ENCODE measurements at places on chromosomes 12 and 14. TPM values are rescaled to one million over a fixed set of nuclear protein-coding genes. Genes with fewer than 3 reads are reported as not detected.

DNA sequence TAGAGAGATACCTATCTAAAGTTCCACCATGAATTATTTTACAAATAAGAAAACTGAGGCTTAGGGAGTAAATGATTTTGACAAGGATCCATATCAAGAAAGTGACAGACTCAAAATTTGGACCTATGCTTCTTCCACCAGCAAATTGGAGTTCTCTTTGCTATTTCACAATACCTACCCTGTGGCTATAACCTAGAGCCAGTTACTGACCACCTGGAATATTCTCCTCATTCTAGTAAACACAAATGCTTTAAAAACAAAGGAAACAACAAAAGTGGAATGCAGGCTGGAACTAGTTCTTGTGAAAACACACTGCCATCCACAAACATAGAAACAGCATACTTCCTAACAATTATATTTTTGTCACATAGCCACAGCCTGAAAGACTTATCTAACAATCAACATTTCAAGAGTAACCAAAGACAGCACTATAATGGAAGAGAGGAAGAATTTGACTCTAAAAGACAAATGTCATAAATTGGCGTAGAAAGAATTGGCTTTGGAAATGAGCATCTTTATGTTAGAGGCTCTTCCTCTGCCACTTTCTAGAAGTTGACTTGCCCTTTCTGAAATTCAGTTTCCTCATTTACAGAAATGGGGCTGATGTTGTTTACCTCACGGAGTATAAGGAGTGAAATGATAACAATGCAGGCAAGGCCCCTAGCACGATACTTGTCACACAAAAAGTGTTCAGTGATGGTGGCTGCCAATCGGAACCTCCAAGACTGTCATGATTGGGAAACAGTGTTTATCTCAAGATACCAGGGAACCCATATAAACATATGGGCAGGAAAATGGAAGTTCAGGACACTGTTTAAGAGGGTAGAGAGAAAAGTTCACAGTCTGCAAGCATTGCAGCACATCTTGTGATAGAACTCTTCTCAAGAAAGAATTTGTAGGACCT, 138.6 kb upstream of the LGR5 start:
- DNase-seq = no peak

CATSPERB gene
- 0.32 TPM for polyA plus RNA-seq

DNA sequence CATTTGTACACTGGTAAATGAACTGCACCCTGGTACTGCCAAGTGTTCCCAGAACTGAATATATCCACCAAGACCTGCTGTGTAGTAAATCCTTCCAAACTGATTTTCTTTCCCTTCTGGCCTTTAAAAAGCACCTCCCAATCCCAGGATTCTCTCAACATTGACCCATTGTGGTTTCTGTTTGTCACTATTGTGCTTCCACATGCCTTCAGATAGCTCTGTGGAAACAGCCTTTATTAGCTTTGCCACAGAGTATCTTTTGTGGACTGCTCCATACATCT, 949 bp upstream of the KIF21A start:
- DNase-seq = no peak

DNA sequence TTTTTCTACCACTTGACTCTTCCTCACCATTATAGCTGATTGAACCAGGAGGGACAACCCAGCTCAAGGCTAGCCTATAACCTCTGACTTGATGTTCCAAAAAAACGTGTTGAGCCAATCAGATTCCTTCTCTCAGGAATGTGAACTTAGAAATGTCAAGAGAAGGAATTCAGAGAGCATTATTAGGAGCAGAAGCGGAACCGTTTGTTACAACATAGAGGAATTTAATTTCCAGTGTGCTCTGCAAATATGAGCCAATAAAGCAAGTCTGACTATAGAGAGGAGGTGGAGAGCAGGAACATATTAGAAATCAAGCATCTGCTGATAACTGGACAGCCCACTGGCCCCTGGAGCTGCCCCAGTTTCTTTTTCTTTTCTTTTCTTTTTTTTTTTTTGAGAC, 15.3 kb upstream of the PELI2 start:
- DNase-seq = no peak

- DNase-seq = no peak
Measured at GRCh38 chr14:31967669-31967975, 109.5 kb upstream of the ARHGAP5 start.

DNA sequence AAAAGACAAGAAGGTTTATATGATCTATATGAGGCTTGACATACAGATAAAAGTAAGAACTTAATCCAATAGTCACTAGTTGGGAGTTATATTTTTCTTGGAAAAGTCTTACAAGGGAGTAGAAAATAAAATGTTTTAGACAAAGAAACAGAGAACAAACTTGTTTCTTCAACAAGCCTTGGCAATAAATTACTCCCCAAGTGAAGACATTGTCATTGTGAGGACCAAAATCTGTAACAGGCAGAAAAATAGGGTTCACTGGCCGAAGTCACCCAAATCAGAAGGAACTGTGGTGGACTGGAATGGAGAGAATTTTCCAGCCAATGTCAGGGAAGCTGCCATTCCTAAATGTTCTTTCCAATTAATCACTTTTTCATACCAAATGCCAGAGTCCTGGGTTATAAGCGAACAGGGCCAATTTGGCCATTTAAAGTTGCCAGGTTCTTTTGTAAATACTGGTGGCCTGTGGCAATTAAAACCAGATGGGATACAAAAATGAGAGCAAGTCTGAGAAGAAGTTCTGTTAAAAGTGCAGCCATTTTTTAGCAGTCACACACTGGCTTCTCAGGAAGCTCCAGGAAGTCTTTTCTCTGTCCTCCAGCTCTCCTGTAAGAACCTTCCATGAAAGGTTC, 117.3 kb upstream of the OVCH1 start:
- DNase-seq = no peak

DNA sequence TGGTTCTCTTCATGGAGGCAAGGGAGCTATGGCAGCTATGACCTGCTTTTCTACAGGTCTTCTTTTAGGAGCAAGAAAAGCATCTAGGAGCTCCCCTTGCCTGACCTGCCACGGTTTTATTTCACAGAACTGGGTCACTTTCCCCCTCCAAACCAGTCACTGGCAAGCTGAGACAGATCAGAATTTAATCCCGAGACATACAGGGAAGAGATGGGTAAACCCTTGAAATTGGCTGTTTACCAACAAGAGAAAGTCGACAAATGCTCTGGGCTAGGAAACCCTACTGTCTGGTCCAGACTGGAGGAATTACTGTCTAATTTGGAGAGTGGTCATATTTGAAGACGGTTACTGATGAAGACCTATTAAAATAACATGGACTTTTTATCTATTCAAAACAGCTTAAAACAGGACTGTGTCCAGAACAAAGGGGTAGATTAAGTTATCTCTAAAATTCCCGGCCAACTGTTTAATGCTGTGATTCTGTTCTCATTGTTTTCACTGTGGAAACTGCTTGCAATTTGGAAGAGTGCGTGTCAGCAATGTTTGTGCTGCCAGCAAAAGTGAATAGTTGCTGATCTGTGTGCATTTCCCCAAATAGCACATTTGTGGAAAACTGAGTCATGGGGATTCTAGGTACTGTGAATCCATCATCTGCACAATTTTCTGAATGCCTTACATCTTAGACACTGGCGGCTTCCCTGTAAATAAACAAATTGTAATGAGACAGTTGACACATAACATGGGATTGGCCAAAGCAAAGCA, 73.4 kb upstream of the EEA1 start:
- DNase-seq = no peak

DNA sequence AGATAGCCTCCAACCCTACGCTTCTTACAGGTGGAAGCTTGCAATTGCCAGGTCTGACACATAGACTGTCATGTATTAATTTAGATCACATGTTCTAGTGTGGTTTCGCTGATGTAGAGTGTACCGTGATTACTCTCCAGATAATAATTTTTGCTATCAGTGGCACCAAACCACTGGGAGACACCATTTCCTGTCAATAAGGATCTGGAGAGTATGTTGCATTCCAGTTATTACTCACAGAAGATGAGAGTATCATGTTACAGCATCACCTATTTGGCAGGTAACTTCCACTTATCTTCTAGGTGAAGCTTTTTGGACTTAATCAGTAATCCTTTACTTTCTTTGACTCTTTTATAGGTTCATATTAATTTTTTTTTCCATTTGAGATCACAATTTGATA, 147.2 kb downstream of the HELB start:
- DNase-seq = no peak

FGF23 gene
- 0.08 TPM for polyA plus RNA-seq

- no peak for DNase-seq
Measured at GRCh38 chr12:61487728-61488127, 772.5 kb upstream of the USP15 start.

- no peak for DNase-seq
Measured at GRCh38 chr12:92402415-92402814, 256.8 kb upstream of the BTG1 start.

DNA sequence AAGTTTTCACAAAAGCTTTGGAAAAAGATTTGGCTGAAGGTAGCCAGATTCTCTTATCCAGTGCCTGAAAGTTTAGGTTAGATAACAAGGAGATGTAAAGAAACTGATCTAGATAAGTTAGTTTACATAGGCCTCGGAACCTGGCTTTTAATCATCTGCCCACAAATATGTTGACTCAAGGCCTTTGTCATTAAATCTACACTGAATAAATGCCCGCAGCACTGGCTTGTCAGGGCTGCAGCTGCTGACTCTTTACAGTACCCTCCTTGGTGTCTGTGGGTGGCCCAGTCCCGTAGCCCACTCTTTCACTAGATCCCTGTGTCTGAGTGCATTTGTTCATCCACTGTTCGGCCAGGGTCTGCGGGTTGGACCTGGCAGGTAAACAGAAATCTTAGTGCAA, 58.0 kb downstream of the TMEM116 start:
- DNase-seq = no peak

DNA sequence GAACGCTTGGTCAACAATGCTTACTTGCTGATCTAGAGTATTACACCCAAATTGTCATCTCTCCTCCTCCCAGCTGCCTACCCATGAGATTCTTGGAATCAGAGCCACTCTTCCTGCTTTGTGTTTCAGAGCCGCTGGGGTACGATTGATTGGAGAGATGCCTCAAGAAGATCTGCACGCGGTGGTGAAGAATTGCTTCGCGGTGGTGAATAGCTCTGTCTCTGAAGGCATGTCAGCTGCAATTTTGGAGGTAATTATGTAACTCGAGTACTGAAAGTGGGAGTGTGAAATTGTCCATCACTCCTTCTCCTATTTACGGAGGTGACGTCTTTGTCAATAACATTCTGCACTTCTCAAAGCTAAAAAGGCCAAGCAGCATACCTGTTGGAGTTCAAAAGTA, 93.9 kb downstream of the GLT1D1 start:
- no peak for DNase-seq

- no peak for DNase-seq
Measured at GRCh38 chr12:121443911-121444841, 44.3 kb downstream of the RNF34 start.

CD27 gene
- polyA plus RNA-seq = 0.31 TPM

GRCh38 chr14:67623114-67623513, 3.4 kb downstream of the ARG2 start:
- DNase-seq = no peak

- DNase-seq = no peak
Measured at GRCh38 chr12:112151766-112152541, 26.6 kb downstream of the TRAFD1 start.

DNA sequence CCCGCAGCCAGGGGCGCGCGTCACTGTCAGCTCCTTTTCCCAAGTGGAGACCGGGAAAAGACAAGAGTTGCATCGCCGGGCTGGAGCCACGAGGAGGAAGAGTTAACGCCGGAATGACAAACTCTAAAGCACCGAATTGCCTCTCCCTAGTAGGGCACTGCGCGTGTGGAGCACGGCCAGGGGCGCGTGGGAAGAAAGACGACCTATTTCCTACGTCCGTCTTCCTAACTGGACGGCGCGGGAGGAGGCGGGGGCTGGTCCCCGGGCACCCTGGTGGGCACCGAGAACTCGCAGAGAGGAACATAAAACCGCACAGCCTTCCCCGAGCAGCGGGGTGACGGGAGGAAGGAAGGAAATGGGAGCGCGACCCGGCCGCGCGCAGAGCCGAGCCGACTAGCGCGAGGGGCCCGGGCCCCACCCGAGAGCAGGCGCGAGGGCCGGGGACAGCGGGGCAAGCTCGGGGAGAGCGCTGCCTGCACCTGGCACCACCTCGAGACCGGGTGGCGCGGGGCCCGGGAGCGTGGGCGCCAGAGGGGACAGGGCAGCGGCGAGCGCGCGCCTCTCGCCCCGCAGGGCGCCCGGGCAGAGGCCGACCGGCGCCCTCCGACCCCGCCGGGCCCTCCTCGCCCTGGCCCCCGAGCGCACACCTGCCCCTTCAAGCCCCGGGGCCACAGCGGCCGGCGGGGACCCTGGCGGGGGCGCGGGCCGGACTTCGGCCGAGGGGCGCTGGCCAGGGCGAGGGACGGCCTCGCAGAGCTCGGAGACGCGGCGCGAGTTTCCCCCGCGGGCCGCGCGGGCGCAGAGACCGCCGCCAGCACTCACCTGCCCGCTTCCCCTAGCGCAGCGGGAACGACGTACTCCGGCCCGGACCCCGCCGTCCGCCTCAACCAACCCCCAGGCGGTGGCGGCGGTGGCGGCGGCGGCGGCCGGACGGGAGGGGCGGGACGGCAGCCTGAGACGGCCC, at the start of gene SETD3:
Gene SETD3 (minus strand): TSS at position 954 of the 964 bp plus-strand sequence. CDS start 15,054 bp downstream, outside the sequence.
- DNase-seq = no peak

DNA sequence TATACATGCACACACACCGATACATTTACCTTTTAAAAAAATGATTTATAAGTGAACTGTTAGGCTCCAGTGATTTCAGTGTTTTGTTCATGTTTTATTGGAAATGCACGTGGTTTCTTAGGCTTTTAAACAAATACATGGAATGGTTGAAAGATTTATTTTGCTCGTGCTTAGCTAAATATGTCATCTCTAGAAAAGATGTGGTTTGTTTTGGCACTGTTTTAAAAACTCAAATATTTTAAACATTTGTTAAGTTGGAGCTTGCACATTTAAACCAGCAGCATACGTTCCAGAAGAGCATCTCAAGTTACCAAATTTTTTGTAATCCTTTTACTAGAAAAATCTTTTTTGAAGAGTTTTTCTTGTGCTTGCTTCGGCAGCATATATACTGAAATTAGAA, 44.5 kb downstream of the FOXA1 start:
- no peak for DNase-seq

BCL11B gene
- 2.0 TPM for polyA plus RNA-seq

DNA sequence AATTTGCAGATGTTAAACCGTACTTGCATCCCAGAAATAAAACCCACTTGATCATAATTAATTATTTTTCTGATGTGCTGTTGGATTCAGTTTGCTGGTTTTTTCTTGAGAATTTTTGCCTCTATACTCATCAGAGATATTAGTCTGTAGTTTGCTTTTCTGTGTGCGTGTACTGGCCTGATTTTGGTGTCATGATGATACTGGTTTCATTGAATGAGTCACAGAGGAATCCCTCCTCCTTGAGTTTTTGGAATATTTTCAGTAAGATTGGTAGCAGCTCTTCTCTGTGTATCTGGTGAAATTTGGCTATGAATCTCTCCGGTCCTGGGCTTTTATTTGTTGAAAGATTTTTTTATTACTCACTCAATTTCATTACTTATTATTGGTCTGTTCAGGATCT, 100.4 kb upstream of the PMCH start:
- no peak for DNase-seq

TROAP gene
- 16.1 TPM for polyA plus RNA-seq

SLC8A3 gene
- 0.57 TPM for polyA plus RNA-seq

- no peak for DNase-seq
Measured at GRCh38 chr12:104827587-104827986, 130.5 kb downstream of the SLC41A2 start.

GYS2 gene
- 0.19 TPM for polyA plus RNA-seq

Data from right renal cortex interstitium (tissue), 3 donors.